ENCODE measurements at places on chromosomes 7 and 10.

DNA sequence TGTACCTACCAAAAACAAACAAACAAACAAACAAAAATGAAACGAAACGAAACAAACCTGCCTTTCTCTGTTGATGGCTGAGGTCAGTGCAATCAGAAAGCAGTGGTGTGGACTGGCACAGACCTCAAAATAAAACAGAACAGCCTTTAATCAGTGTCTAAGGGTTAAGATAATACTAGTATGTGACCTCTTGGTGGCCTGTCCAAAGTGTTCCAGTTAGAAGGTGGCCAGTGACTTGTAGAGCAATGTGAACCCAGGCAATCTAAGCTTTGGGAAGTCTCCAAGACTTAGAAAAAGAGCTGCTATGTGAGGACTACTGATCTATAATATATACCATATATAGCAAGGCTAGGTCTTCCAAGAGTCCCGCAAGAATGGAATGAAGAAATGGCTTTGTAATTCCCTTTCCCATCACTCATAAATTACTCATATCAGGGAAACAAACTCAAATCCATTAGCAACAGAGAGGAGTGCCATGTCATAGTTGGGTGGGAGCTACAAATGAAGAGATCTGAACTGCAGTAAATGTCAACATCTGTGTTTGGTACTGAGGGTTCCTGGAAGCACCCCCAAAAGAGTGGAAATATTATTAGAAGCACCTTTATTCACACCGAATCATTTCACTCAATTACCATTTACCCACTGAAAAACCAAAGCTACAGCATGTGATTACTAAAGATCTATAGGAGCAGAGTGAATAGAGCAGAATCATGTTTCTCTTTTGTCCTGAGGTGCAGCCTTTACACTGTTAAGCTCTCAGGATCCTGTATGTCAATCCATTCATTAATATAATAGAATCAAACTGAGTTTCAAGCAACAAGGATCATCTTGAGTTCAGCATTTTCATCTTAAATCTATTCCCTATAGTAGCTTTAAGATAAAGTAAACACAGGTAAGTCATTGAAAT lies 28.0 kb downstream of the ABLIM1 start:
- no peak for DNase-seq

- no peak for DNase-seq
Measured at GRCh38 chr10:125815764-125816163, 7.3 kb downstream of the UROS start.

GRCh38 chr7:72123913-72124312 lies 288.2 kb downstream of the CALN1 start:
- no peak for DNase-seq

GRCh38 chr10:87636313-87636915 lies 23.3 kb upstream of the PAPSS2 start:
- no peak for DNase-seq

- DNase-seq = no peak
Measured at GRCh38 chr10:49397036-49397999, 1.4 kb upstream of the DRGX start.

- DNase-seq = no peak
Measured at GRCh38 chr7:30678805-30679204, 3.5 kb downstream of the CRHR2 start.
